ENCODE measurements at places on chromosomes 1 and 21. TPM values are rescaled to one million over a fixed set of nuclear protein-coding genes. Genes with fewer than 3 reads are reported as not detected.

DNA sequence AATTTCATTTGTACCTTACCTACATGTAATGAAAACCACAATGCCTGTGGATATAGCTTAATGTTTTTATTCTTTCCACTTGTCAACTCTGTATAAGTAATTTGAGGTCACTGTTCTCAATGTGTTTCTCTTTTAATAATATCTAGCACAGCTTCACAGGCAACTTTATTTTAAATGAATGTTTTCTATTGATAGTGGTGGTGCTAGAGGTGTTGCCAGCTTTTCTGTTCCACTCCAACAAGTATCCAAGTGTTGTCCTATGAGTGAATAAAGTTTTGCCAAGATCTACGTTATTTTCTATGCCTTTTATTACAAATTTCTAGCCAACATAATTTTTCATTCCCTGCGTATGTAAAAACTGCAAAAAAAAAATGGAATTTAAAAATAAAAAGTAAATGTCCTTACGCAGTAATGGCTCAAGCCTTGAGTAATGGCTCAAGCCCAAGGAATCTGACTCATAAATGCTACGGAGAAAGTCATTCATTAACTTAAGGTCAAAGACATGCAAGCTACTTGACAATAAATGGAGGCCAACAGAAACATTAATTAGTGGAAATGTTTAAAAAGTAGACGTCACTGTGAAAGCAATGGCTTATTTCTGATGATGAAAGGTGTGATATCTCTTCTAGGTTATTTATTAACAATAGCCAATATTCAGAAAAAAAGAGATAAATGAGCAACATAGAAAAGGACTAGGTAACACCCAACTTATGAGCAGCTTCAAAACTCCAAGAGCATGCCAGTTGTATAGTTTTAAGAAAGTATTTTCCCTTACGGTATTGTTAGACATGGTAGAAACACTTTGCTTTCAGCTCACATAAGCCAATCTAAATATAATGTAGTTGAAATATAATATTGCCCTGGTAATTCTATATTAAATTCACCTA lies 71.4 kb downstream of the SLC44A5 start:
- no peak overlapping the region for H3K4me3 ChIP-seq
- H3K36me3 ChIP-seq: no peaks in the 10 kb centered on the region
- H3K27me3 ChIP-seq: no peaks in the 10 kb centered on the region
- no peak overlapping the region for H3K27ac ChIP-seq
- no peaks in the 10 kb centered on the region for H3K4me1 ChIP-seq

DNA sequence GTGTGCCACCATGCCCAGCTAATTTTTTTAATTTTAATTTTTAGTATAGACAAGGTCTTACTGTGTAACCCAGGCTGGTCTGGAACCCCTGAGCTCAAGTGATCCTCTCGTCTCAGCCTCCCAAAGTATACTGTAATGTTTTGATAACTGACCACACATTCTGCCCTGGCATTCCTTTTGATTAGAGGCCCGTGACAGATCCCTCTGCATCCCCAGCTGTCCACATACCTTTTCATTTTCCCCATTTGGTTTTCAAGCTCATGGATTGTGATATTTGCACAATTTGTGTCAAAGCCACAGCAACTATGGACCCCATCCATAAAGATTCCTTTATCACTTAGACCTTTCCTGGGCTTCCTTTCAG lies 116.8 kb upstream of the ATP1A1 start:
- H3K36me3 ChIP-seq: no peaks in the 10 kb centered on the region
- no peak overlapping the region for H3K27ac ChIP-seq
- H3K4me1 ChIP-seq: no peaks in the 10 kb centered on the region
- no peak for DNase-seq
- peaks cover 3% of the 10 kb centered on the region for H3K27me3 ChIP-seq
- H3K4me3 ChIP-seq: no peak overlapping the region

DNA sequence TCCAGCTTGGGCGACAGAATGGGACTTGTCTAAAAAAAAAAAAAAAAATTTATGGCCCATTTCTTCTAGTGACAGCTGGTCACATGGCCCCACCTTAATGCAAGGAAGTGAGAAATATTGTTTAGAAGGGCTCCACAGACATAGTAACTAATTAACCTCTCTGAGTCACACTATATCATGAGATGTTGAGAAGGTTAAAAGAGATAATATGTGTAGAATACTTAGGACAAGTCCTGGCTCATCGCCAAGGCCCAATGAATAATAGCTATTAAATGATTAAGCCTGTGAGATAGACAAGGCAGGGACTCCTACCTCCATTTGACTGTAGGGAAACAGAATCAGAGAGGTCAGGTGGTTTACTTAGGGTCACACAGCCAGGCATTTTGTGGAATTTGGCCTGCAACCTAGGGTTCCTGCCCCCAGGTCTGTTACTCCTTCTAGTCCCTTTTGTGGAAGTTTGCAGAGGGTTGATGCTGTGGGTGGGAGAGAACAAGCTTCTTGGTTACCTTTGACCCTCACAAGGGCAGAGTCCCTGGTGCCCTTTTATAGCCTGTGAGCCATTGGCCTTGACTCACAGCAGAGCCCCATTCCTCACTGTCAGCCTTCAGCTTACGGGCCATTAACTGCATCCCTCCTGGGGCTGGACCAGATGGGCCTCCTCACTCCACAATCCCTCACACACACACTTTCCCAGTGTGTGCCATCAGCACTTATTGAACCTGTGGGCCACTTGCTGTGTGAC lies 48.5 kb downstream of the OPRD1 start:
- no peak overlapping the region for H3K27ac ChIP-seq
- no peak overlapping the region for H3K4me3 ChIP-seq
- peaks cover 19% of the 10 kb centered on the region for H3K27me3 ChIP-seq
- DNase-seq: no peak
- H3K36me3 ChIP-seq: no peaks in the 10 kb centered on the region
- H3K4me1 ChIP-seq: no peaks in the 10 kb centered on the region

Gene SLAMF1
- total RNA-seq: 38.7 TPM

Gene KAZN
- total RNA-seq: 0.18 TPM

Gene DMBX1
- total RNA-seq: not detected
